ENCODE measurements at places on chromosomes 6 and 20. TPM values are rescaled to one million over a fixed set of nuclear protein-coding genes. Genes with fewer than 3 reads are reported as not detected.

Gene FARS2
- 21.8 TPM for polyA plus RNA-seq

Gene TMC2
- not detected for polyA plus RNA-seq

Gene NRSN1
- not detected for polyA plus RNA-seq

Gene OLIG3
- polyA plus RNA-seq: not detected

Gene DNMT3B
- 0.63 TPM for polyA plus RNA-seq

Gene ISM1
- 1.7 TPM for polyA plus RNA-seq

Gene CLVS2
- not detected for polyA plus RNA-seq

Gene L3MBTL3
- polyA plus RNA-seq: 5.6 TPM

Gene EYA2
- polyA plus RNA-seq: 0.03 TPM

Gene GRM1
- polyA plus RNA-seq: not detected

DNA sequence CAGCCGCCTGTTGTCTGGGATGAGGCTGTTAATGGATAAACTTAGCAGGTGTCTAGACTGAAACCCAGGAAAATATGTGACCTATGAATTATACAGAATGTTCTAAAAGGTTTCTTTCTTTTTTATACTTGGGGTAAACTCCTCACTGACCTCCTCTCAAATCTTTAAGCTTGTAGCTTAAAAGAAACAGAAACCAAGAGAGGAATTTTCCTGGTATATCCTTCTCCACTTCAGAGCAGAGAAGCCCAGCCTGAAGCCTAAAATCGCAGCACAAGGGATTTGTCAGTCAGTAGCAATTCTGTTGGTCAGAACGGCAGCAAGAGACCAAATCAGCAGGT lies 99.4 kb upstream of the RIPOR2 start:
- DNase-seq: no peak

- no peak for DNase-seq
Measured at GRCh38 chr20:25203871-25204320, 8.4 kb downstream of the ENTPD6 start.

- no peak for DNase-seq
Measured at GRCh38 chr20:4811661-4812181, 90.0 kb downstream of the PRND start.

DNA sequence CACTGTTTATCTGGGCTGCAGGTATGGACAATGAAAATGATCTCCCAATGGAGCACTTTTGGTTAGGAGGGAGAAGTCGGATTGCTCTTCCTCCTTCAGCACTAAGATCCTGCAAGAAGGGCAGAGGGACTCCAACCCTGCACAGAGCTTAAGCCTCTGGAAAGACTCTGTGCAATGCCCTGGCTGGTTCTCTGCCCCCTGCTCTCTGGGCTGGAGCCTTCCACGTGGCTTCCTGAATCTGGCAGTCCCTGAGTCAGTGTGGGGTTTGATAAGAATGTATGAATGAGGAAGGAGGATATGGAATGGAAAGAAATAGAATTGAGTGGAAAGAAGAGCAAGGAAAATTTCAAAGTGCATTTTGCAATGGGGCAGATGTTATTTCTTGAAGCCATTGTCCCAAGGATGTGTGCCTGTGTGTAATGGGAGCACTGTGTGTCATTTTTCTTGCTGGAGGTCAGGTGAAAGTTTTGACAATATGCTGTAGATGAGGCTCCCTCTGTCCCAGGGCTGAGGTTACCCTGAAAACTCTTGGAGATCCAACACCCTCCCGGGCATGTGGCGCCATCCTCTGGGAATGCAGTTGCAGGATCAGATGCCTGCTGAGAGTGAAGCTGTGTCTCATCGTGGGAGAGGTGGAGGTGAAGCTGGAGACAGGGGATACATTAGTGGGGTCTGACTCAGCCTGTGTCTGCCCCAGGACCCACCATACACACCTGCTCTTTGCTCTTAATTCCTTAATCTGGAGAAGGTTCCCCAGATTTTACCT lies 16.3 kb upstream of the CST9L start:
- no peak for DNase-seq

- peak; percentile 40 for DNase-seq
Measured at GRCh38 chr20:5890773-5891441, 59.4 kb downstream of the TRMT6 start.

DNA sequence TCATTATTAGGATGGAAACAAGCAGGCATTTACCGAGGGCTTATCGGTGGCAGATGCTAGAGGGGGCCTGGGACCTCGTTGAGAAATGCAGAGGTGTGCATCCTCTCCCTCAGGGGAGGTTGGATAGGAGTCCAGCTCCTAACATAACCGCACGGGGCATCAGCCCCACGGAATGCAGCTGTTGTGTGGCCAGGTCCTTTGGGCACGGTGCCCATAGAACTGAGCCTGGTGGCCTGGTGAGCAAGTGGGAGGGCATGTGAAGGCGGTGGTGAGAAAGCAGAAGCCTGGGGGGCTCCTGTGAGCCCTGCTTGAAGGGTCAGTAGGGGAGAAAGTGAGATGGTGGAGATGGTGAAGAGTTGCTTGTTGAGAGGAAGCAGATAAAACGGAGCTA lies 143.7 kb downstream of the CDH26 start:
- no peak for DNase-seq

DNA sequence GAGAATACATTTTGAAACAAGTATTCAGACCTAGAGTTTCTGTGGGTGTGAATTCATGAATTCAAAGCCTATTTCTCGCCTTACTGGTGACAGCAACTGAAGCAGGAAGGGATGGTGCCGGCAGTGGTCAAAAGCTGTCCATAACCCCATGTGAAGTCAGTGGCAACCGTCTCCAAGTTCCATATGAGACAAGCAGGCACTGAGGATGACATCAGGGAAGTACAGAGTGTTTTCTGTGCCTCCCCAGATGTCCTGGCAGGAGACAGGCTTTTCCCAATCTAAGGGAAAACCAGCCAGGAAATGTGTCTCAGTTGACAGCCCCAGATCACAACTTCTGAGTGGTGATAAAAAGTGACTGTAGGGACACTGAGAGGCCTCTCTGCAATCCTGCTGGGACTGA lies 66.6 kb downstream of the HIVEP2 start:
- no peak for DNase-seq

GRCh38 chr6:133903855-133904254 lies 14.9 kb downstream of the TCF21 start:
- no peak for DNase-seq

DNA sequence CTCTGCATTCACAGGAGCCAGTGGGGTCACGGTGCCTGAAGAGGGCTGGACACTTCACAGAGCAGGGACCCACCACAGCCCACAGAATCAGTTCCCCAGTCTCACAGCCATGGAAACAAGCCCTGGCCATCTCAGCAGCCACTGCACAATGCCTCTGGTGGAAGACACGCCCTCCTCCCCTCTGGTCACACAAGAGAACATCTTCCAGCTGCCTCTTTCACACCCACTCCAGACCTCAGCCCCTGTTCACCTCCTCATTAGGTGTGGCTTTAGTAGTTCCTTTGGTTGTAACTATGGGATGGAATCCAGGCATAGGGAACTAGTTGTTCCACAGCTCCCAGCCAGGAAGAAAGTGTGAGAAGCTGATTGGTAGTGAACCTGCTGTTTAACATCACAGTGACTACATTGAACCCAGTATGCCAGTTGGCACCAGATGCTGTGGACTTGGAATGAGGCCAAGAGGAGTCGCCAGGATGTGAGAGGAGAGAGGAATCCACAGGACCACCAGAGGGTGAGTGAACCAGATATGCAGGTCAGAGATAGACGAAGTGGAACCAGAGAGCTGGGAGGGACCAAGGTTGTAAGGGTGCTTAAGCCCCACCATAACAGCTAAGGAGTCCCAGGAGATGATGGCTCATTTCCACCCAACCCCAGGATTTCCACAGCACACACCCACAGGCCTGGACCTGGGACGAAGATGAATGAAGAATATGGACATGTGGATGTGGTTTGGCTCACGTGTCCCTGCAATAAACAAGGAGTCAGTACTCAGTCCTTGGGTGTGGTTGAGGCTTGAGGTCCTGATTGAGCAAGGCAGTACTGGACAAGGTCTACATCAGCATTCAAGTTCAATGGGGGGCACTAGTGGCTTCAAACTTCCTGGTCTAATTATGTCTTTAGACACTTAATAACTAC lies 8.8 kb upstream of the BTN3A3 start:
- DNase-seq: peak; percentile 11

DNA sequence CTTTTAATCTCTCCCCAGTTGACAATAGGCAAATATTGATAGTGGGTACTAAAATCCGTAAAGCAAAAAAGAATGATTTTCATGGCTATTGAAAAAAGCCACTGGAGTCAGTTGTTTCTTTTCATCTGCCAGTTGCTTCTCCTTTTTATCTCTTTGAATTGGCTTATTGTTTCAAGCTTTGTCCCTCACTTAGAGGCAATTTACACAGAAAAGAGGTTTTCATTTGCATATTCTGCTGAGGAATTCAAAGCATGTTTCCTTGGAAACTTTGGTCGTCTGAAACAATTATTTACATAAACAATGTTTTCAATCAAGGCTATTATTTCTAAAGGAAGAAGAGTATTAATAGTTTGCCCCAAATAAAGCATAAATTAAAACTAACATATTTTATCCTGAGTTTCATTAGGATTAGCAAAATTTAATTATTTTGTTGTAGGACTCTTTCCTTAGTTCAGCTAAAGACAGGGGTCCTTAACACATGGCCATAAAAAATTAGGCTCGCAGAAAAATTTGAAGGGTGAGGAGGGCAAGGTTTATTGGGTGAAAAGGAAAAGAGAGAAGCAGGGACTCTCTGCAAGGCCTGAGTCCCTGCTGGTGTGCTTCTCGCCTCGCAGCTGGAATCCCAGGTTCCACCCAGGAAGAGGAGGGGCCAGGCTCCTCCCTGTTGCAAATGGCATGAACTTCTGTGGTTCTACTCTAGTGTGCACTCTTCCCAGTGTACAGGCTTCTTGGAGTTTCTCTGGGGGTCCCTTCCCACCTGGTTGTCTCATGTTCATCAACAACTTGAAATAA lies 138.8 kb upstream of the LAMA2 start:
- DNase-seq: no peak

DNA sequence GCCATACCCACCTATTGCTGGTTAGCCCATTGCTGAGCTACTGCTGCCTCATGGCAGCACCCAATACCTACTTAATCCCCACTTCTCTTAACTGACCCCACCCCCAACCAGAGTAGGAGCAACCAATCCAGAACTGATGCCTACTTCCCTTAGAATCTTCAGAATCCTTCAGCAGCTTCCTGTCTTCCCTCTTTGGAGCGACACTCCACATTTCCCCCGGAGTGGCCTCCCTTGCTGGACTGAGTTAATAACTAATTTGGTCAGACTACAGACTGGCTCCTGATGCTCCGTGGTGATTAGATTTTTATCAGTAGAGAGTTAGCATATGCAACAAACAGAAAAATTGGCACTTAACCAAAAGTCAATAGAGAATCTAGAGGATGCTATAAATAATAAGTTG lies 51.2 kb upstream of the UBR2 start:
- DNase-seq: no peak

DNA sequence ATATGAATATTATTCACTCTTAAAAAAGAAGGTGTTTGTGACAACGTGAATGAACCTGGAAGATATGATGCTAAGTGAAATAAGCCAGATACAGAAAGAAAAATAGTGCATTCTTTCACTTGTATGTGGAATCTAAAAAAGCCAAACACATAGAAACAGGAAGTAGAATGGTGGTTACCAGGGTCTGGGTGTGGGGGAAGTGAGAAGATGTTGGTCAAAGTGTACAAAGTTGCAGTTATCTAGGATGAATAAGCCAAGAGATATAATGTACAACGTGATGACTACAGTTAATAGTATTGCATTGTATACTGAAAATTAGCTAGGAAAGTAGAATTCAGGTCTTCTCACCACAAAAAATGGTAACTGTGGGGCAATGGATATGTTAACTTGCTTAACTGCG lies 151.1 kb upstream of the HCRTR2 start:
- no peak for DNase-seq

DNA sequence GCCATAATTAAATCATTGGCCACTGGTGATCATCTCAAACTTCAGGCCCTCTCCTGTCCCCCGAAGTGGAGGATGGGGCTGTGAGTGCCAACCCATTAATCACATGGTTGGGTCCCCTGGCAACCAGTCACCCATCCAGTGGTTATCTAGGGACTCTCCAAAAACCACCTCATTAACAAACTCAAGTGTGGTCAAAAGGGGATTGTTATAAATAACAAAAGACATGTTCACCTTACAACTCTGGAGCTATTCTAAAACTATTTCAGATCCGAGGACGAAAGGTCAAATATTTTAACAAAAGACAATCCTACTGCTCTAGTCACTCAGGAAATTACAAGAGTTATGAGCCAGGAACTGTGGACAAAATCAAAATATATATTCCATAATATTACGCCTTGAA lies 95.5 kb upstream of the PRND start:
- DNase-seq: no peak

GRCh38 chr6:56837322-56837894 lies 117.5 kb upstream of the BEND6 start:
- DNase-seq: no peak

DNA sequence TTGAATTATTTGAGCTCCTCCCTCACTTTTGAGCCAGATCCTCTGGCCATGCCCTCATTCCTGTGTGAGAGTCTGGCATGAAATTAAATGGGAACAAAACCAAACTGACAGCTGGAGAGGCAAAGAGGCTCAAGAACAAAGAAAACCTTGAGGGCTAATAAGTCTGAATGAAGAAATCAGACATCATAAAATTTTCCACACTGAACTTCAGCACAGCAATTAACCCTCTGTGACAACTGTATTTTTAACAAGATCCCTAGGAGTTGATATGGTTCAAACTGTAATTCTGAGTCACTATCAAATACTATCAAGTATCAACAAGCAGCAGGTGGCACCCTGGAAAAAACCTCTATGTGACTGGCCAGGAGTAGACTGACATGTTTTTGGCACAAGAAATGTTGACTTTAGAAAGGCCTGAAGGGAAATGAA lies 109.4 kb upstream of the EMILIN3 start:
- peak; percentile 70 for DNase-seq

DNA sequence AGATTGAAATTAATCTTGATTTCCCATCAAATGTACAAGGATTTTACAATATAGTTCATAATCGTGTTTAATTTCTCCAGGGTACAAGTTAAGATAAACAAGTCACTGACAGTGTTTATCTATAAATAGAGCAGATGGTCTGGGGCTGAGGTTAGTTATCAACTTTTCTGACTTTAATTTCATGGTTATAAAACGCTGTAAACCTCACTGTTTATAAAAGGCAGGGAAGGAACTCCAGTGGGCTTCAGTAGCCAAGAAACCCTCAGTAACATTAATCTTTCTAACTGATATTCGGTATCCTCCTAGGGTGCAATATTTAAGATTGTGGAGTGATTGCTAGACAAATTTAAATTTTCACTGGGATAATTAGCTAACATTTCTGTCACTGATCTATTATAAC lies 68.6 kb downstream of the GFRAL start:
- no peak for DNase-seq

- no peak for DNase-seq
Measured at GRCh38 chr6:29999416-29999815, 57.1 kb downstream of the HLA-A start.
